CD4-positive, alpha-beta T cell treated with Interleukin-4 for 1 hour (primary cell): ENCODE measurements at places on chromosomes 1 and 21.

DNA sequence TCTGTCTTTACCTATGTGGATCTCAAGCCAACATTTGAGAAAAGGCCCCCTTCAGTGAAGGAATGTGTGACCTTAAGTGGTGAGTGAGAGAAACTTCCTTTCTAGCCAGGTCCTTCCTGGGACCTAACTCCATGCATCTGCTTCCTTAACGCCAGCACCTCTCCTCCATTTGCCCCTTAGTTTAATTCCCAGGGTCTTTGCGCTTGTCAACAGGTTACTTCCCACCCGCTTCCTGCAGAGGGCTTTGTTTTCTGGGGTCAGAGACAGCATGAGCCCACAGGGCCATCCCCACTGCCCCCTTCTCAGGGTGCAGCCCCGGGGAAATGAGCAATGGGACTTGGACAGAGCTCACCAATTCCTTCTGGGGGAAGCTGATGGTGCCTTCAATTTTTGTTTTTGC is 54.8 kb downstream of the EVA1C start:
- no peak for DNase-seq

- no peak for DNase-seq
These were observed 75.1 kb downstream of the ARHGEF10L start for GRCh38 chr1:17614586-17614985.

DNA sequence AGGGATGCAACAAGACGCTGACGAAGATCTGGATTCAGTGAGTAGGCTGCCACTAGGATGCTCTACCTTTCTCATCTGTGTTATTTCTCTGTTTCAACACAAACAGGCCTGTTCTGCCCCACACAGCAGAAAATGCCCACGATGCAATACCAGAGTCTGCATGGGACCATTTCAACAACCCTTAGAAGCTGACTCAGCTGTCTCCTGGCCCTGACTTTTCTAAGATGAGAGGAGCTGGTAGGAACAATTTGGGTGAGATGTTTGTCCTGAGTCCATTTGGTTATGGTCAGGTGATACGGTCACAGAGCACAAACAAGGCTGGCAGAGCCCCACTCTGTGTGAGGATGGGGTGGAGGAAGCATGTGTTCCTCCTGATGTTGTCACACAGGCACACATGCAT is 11.5 kb upstream of the SLC2A1 start:
- DNase-seq, result no peak

DNA sequence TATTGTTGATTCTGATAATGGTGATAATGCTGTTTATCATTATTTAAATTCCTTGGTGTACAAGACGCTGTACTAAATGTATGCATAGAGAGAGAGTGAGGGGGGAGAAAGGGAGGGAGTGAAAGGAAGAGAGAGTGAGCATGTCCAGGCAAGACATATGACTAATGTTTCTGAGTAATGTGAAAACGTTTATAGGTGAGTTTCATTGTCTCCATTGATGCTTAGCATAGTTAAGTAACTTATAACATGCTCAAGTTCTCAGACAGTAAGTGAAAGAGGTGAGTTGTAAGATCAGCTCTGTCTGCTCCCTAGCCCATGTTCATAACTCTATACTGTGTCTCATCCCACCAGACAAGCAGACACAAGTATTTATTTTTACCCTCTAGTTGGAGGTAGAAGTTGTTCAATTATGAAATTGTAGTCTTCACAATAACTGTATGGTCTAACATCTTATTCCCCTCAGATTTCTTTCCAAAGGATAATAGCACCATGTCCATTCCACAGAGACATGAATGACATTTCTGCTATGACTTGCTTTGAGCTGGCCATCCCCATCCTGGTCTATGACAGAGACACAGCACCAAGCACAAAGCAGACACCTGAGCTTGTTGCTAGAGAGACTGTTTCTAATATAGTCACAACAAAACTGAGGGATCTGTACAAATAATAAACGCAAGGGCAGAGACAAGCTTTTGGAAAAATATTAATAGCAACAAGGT is 285.1 kb downstream of the CACNA1E start:
- DNase-seq, result no peak

GRCh38 chr1:36446271-36446670 is 4.0 kb downstream of the OSCP1 start:
- peak; percentile 14 for DNase-seq

GRCh38 chr1:199856216-199856780 is 171.2 kb upstream of the NR5A2 start:
- no peak for DNase-seq

- peak; percentile 5 for DNase-seq
These were observed 2.4 kb downstream of the NTRK1 start for GRCh38 chr1:156862997-156863599.

DNA sequence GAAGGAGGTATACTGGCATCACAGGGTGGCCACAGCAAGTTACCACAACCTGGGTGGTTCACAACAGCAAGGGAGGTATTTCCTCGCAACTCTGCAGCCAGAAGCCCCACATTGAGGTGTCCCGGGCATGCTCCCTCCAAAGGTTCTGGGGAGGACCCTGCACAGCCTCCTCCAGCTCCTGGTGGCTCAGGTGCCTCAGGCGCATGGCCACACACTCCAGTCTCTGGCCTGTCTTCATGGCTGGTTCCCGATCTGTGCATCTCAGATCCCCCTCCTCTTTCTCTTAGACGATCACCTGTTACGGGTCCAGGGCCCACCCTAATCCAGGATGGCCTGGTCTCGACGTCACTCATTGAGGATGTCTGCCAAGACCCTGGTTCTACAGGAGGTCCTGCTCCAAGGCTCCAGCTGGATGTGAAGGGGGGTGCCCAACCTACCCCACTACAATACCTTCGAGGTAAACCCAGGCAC is 6.7 kb upstream of the ARF1 start:
- no peak for DNase-seq

GRCh38 chr1:9440261-9440660 is 99.0 kb upstream of the SLC25A33 start:
- no peak for DNase-seq

DNA sequence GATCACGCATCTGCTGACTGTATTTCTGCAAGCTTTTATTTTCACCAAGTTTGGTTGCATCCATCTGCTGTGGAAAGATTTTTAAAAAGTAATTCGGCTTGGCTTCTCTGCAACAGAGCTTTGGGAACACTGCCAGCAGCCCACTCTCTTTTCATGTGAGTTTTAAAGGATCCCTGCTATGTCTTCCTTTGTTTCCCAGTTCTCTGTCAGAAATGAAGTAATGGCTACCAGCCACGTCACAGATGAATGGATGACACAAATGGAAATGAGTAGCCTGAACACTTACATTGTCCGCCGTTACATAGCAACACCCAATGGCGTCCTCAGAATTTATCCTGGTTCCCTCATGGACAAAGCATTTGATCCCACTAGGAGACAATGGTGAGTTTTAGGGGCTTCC is 80.6 kb upstream of the RAVER2 start:
- DNase-seq, result no peak
